ENCODE measurements at places on chromosomes 3 and 15. TPM values are rescaled to one million over a fixed set of nuclear protein-coding genes. Genes with fewer than 3 reads are reported as not detected.

GRCh38 chr3:38949994-38950393 lies 101.8 kb downstream of the SCN11A start:
- no peak for DNase-seq
- no peak overlapping the region for H3K4me3 ChIP-seq
- H3K4me1 ChIP-seq = no peaks in the 10 kb centered on the region

Gene ISLR
- total RNA-seq = not detected

DNA sequence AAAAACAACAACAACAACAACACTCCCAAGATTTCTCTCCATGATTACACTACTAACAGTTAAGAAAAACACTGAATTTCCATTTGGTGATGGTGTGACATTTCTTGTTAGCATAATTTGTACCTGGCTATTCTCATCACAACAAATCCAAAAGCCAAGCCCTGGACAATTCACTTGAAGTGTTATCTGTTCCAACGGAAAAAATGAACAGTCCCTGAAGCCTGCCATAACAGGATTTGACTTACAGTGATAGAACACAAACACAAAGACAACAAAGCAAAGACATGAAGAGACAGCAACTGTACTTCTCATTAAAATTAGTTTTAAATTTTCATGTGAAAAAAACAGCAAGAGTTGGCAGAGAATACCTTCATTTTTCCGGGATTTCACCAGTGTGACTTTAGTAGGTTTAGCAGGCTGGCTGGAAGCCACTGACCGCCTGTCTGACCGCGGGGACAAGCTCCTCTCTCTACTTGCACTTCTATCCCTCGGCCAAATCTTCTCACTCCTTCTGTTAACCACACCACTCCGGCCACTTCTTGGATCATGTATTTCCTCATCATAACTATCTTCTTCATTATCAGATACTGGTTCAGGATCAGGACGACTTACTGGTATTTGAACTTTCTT lies 56.3 kb downstream of the TJP1 start:
- no peak overlapping the region for H3K27ac ChIP-seq
- no peak for DNase-seq
- H3K36me3 ChIP-seq = no peaks in the 10 kb centered on the region
- H3K4me1 ChIP-seq = no peaks in the 10 kb centered on the region
- no peak overlapping the region for H3K4me3 ChIP-seq

GRCh38 chr3:98021830-98022560 lies 13.1 kb downstream of the GABRR3 start:
- H3K4me1 ChIP-seq = peaks cover 14% of the 10 kb centered on the region
- DNase-seq = no peak
- H3K36me3 ChIP-seq = no peaks in the 10 kb centered on the region
- H3K27me3 ChIP-seq = no peaks in the 10 kb centered on the region
- H3K4me3 ChIP-seq = no peak overlapping the region
- H3K27ac ChIP-seq = no peak overlapping the region

DNA sequence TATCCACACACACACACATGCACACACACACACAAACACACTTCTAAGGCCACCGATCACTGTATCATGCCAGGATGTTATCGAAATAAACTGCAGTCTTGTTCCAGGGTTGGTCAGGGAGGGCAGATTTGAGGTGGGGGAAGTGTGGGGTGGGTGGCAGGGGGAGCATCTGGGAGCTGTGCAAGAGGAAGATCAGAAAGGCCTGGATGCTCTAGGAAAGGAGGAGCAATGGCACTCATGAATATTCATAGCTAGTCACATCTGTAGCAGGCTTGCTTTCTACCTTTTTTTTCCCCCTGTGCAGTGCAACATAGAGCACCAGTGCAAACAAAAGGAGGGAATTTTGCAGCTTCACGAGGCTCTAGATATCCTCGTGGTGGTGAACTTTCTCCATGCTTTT lies 84.9 kb downstream of the MEIS2 start:
- no peaks in the 10 kb centered on the region for H3K36me3 ChIP-seq
- peaks cover 2% of the 10 kb centered on the region for H3K27me3 ChIP-seq
- H3K4me3 ChIP-seq = no peak overlapping the region
- H3K4me1 ChIP-seq = no peaks in the 10 kb centered on the region
- no peak for DNase-seq

Gene GXYLT2
- not detected for total RNA-seq

DNA sequence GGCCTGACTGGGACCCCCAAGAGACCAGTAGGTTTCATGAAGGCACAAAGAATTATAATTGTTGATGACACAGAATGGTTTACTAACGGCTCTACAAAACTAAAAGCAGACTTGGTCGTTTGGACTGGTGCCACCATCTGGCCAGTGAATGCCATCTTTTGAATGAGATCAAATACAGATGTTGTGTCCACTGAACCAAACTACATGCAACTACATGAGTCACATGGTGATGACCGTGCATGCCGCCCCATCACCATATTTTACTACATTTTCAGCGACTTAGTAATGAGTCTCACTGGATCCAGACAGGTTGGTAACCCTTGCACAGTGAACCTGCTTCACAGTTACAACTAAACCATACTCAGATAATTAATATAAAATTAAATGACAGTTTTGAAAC lies 803.3 kb downstream of the DIPK2A start:
- H3K4me3 ChIP-seq = no peak overlapping the region
- H3K36me3 ChIP-seq = no peaks in the 10 kb centered on the region
- H3K27ac ChIP-seq = no peak overlapping the region
- DNase-seq = no peak
- no peaks in the 10 kb centered on the region for H3K27me3 ChIP-seq

DNA sequence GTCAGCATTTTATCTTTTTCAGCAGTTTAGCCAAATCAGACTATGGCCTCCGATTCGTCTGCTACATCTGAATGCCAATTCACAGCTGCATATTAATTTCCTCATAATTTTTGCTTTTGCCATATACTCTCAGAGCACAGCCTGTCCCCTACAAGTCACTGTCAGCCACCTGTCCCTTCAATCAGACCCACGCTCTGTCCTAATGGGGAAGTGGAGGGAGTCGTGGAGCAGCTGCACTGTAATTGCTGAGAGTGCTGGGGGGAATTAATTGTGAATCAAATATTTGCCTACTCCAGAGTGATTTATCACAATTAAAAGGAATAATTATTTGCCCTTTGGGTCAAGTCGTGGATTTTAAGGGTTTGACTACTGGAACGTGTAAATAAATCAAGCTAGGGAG lies 75.5 kb downstream of the EBLN2 start:
- peaks cover 18% of the 10 kb centered on the region for H3K27me3 ChIP-seq
- no peak overlapping the region for H3K27ac ChIP-seq
- H3K4me3 ChIP-seq = no peak overlapping the region
- DNase-seq = no peak
- no peaks in the 10 kb centered on the region for H3K36me3 ChIP-seq

- H3K36me3 ChIP-seq = no peaks in the 10 kb centered on the region
- no peak overlapping the region for H3K4me3 ChIP-seq
- no peak for DNase-seq
- peaks cover 13% of the 10 kb centered on the region for H3K27me3 ChIP-seq
These were observed 174.9 kb downstream of the SMAD6 start for GRCh38 chr15:66876731-66877476.

- DNase-seq = no peak
- no peak overlapping the region for H3K27ac ChIP-seq
- H3K4me1 ChIP-seq = no peaks in the 10 kb centered on the region
- H3K36me3 ChIP-seq = peaks cover 21% of the 10 kb centered on the region
- H3K27me3 ChIP-seq = no peaks in the 10 kb centered on the region
These were observed 51.2 kb downstream of the CHAC1 start for GRCh38 chr15:41004490-41004889.

Gene HSPBAP1
- total RNA-seq = 7.5 TPM

Gene ANKRD63
- not detected for total RNA-seq

Gene SENP7
- total RNA-seq = 34.2 TPM

- H3K4me3 ChIP-seq = no peak overlapping the region
- H3K4me1 ChIP-seq = peaks cover 55% of the 10 kb centered on the region
- H3K36me3 ChIP-seq = peaks cover 17% of the 10 kb centered on the region
- H3K27me3 ChIP-seq = no peaks in the 10 kb centered on the region
- no peak for DNase-seq
These were observed 79.1 kb downstream of the SLC25A26 start for GRCh38 chr3:66299891-66300290.

All from activated CD4-positive, alpha-beta T cell treated with anti-CD3 and anti-CD28 coated beads, Interleukin-2, amount 10 ng/mL, durations not matched to agents 7 days and 5 days (primary cell).